ENCODE measurements at places on chromosomes 5 and 9.

- DNase-seq: no peak
These were observed 18.2 kb upstream of the WDR38 start for GRCh38 chr9:124835026-124835557.

GRCh38 chr5:13957032-13957645, 12.7 kb upstream of the DNAH5 start:
- peak; percentile 7 for DNase-seq

DNA sequence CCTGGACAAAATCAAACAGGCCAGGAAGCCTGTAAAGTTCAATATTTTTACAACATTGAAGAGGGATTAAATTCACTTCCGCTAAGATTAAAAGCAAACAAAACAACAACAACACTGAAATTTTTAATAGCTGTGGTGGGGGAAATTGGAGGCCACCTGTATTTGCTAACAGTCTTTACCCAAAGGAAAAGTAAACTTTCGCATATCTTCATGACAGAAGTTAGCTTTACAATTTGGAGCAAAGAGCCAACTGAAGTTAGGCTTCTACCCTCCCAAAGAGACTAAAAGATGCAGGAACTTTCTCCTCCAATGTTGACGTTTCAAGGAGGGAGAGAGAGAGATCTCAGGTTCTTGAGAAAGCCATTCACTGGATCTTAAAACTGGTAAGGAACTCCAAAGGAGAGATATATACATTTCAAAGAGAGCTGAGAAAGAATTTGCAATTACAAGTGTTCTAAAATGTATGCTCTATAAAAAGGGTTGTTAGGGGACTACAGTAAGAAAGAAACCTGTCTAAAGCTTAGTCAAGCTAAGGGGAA, 349.2 kb upstream of the CDH9 start:
- DNase-seq: no peak

- DNase-seq: no peak
These were observed 35.9 kb upstream of the SLC1A3 start for GRCh38 chr5:36570301-36571095.

DNA sequence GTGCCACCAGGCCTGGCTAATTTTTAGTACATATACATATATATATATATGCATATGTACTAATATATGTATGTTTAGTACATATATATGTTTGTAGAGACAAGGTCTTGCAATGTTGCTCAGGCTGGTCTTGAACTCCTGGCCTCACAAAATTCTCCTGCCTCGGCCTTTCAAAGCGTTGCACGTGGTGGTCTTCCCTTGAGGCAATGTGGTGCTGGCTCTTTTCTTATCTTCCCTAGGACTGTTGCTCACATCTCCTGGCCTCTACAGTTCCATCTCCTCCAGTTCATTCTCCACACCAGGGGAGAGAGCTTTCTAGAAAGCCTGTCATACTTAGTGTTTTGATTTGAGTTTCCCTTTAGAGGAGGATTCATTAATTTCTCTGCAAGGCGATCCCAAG, 28.9 kb upstream of the TGFBR1 start:
- DNase-seq: no peak

DNA sequence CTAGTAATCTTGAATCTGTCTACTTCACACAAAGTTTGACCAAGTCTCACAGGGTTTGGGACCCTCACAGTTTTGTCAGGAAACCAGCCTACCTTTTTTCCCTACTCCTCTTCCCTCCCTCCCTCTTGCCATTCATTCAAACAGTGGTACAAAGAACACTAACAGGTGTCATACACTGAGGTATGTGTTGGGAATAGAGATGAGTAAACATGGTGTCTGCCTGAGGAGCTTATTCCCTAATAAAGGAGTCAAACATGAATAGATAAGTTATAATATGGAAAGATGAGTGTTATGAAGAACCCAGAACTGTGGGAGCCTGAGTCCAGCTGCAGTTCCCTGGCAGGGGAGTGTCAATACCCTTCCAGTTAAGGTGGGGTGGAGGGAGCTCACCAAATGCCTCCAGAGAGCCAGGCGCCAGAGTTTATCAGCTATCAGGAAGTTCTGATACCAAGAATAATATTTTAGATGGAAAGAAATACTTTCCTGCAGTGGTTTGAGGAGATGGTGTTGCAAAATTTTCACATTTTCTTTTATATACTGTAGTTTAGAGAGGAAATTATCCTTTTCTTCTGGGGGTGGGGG, 183.4 kb upstream of the NR3C1 start:
- DNase-seq: no peak

DNA sequence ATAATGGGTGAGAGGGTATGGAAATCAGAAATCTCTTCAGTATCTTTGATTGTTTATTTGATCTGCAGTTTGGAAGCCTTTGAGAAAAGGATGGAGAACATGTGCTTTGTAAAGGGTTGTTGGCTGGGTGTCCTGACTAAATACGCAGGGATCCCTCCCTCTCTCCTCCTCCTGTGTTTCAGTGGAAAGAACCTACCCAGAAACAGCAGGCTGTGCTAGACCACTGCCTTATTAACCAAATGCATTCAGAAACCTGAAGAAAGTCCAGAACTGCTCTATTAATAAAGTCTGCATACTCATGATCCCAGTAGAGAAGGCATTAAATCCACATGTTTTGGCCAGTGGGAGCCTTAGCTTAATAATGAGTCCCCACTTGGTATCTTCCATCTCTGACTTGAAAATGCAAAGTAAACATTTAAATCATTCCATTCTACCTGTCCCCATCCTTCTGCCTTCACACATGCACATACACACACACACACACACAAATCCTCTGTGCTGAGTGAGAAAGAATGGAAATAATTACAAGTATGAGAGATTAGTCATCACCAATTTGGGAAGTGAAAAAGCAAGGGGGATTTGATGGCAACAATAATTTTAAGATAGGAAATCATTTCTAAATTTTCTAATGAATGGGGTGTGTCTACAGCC, 10.0 kb upstream of the LECT2 start:
- no peak for DNase-seq

DNA sequence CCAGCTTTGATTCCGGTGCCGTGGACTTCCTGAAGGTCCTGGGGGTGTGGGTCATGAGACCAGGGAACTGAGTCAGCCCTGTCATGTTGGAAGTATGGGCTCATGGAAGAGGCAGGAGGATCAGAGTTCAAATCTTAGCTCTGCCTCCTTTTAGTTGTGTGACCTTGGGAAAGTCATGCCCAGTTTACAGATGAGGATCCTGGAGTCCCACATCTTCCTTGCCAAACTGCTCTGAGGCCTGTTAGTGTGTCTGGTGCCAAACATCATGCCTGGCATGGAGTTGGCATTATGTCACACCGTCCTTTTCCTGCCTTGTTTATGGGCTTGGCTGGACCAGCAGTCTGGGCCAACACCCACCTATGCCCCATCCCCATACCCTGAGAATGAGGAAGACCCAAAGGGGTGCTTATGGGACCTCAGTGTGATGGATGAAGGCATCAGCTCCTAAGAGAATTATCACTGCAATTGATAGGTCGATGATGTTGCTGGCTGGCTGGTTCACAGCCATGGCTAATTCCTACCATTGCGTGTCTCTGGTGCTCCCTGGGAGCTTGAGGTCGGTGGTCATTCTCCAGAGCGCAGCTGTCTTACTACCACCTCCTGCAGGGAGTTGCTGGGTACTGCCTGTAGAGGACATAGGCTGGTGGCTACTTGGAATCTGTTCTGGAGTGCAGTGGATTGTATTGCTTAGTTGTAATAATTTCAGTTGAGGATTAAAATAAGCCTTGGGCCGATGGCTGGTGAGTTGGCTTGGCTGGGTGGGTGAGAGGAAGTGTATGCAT, 140.5 kb upstream of the PITX1 start:
- no peak for DNase-seq

DNA sequence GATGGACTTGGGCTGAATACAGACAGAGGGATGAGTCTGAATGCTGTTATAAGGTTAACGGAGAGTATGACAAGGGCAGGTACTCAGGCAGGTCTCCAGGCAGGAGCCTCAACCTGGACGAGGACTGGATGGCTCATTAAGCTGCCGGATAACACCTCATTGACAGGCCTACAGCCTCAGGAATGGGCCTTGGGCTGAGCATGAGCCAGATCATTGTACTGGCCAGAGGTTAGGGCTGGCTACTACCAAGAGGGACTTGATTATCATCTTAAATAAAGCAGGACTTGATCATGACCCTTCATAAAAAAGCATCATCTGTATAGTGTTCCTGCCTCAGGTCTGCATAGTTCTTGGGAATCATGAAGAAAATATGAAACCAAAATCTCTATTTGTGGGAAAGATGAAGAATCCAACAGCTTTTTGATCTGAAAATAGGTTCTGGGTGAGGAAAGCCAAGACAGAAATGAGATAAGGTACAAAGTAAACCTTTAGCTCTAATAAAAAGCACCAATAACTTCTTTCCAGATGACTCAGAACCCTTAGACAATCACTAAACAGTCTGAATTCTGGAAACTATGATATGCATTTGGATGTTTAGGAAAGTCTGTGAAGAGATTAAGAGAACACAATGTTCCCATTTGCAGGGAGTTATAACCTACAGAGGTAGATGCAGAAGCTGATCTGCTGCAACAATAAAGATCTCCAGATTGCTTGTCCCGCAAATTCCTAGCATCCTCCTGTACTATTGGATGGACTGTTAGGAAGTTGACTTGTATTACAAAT, 343.1 kb downstream of the CTNND2 start:
- DNase-seq: no peak

- DNase-seq: no peak
These were observed 192.5 kb upstream of the TUT7 start for GRCh38 chr9:86546712-86547111.

DNA sequence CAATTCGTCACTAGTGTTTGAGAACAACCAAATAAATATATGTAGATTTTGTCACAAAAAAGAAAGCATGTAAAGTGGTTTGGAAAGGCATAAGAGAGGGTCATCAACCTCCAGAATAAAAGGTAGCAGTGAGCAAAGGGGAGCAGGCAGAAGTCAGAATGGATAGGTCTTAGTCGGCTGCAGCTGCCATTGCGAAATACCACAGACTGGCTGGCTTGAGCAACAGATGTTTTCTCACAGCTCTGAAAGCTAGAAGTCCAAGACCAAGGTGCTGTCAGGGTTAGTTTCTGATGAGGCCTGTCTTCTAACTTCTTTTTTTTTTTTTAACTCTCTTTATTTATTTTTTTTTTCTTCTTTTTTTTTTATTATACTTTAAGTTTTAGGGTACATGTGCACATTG, 208.1 kb upstream of the PIK3R1 start:
- DNase-seq: no peak

DNA sequence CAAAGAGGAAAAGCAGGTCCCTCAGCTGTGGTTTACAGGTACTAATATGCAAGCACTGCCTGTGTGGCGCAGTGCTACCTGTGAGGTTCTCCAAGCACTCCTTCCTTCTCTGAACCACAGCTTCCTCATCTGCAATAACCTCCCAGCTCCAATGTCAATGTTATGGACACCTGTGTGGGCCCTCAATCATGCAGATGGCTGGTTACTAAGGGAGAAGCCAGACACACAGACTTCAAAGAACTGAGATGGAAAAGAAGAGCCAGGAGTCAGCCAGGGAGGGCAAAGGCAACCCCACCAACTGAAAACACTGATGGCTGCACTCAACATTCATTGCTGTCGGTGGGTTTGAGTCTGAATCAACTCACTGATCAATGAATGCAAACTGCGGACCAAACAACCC, 77.7 kb downstream of the NR6A1 start:
- no peak for DNase-seq

DNA sequence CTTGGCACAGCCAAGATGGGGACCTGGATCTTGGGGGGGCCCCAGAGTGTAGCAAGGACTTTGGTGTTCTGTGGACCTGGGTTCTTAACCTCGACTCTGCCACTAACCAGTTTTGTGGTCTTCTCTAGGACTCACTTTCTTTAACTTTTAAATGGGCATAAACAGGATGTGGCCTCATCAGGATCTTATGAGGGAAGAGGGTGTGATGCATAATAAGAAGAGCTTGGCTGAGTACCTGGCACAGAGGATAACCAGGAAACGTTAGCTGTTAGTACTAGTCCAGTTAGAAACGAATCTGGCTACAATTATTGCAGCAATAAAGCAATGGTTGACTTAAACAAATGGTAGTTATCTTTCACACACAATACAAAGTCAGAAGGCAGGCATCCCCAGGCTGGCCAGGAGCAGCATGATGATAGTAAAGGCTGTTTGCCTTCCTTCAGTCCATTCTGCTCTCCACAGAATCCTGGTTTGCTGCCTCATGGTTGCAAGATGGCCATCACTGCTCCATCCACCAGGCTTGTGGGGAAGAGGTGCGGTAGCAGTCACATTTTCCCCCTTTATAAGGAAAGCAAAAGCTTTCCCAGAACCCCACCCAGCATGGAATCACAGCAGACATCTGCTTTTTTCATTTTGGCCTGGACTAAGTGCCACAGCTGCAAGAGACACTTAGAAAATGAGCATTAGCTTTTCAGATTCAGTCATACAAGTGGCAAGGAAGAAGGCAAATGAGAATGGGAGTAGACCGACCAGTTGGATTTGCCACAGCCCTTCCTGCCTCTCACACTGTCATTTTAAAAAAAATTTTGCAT, 225.0 kb downstream of the AOPEP start:
- DNase-seq: no peak

DNA sequence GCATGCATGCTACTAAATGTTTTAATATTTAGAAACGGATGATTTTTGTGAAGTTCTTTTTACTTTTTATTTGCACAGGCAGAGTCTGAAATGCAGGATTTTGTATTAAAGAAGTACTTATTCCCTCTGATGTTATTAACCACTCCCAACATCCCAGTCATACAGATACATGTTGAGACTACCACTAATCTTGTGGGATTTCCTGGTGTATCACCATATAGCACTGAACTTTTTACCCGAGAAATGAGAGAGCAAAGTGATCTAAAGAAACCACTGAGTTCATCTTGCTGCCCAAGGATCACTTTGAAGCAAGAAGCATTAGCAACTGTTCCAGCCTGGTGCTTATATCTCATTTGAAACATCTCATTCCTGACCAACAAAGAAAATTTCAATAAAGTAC, 443.8 kb downstream of the BNC2 start:
- DNase-seq: no peak

DNA sequence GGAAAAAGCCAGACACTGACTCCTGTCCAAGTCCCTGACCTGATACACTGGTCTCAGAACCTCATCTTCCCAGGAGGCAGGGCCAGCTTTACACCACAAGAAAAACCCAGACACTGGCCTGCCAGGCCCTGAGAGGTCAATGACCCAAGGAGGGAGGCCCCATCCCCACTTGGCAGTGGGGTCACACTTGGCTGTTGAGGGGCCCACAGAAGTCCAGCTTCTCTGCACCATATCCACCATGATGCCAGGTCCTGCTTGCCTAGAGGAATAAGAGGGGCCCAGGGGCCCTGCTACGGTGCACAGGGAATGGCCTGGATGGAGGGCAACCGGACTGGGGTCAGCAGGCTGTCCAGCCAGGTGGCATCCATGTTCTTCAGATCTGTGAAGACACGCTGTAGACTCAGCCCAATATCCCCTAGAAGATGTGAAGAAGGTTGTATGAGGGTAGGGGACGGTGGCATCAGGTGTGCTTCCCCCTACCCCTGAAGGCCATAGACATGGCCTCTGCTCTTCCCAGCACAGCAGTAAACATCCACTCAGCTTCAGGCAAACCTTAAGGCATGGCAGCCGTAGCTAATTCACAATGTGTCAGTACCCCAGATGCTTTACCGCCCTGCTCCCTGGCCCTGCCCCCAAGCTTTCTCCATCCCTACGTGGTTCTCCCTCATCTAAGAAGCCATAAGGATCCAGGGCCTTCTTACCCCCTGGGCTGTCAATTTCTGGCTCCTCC, 6.7 kb downstream of the IRF1 start:
- no peak for DNase-seq
